Kidney epithelial cell (primary cell): ENCODE measurements at places on chromosomes 6 and 20. TPM values are rescaled to one million over a fixed set of nuclear protein-coding genes. Genes with fewer than 3 reads are reported as not detected.

DNA sequence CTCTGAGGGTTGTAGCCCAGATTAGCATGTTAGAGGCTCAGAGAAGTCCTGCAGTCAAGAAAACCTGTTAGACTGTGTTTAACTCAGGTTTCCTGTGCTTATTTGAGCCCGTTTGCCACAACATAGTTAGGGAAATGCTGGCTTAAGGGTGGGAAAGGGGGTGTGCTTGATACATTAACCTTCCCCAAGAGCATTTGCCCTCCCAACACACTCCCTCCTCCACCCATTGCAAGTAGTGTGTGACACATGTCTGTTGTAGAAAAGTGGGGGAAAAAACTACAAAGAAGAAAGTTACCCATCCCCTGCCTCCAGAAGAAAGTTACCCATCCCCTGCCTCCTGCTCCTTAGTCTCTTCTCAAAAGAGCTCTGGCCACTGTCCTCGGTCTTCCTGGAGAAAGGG, 36.8 kb upstream of the MRPS18A start:
- DNase-seq = no peak

Gene IMPG1
- not detected in 2 replicates for total RNA-seq

Gene TMEM170B
- total RNA-seq = 2.9 and 3.2 TPM in 2 replicates

Gene FAXC
- 7.5 and 10.1 TPM in 2 replicates for total RNA-seq

Gene SLC17A2
- total RNA-seq = not detected in 2 replicates

DNA sequence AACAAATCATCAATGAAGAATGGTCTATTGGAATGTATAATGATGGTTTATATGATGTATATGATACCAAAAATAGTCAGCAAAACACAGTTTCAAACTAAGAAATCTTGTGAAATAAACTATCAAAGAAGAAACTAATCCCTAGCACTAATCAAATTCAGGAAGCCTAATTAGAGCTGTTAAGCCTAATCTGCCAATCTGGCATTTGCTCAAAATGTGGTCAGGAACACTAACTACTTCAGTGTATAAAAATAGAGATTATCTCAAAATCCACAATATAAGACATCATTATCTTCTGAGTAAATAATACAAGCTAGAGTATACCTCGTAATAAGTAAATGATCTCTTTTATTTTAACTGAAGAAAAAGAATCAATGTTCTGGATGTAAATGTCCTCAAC, 12.8 kb upstream of the AKAP7 start:
- no peak for DNase-seq

DNA sequence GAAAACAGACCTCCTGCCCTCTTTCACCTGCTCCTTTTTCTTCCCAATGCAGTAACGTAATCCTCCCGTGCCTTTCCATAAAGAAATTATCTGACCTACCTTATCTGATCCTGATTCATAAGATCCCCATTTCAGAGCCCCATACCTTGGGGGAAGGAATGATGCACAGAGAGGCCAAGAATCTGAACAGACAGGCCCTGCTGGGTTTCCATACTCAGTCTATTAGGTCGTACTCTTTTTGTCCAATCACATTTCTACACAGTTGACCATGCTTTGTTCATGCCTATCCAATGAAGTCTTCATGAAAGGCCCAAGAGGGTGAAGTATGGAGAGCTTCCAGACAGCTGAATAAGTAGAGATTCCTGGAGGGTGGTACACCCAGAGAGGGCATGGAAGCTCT, 25.3 kb downstream of the SRPK1 start:
- no peak for DNase-seq
